ENCODE measurements at places on chromosomes 1 and 21.

DNA sequence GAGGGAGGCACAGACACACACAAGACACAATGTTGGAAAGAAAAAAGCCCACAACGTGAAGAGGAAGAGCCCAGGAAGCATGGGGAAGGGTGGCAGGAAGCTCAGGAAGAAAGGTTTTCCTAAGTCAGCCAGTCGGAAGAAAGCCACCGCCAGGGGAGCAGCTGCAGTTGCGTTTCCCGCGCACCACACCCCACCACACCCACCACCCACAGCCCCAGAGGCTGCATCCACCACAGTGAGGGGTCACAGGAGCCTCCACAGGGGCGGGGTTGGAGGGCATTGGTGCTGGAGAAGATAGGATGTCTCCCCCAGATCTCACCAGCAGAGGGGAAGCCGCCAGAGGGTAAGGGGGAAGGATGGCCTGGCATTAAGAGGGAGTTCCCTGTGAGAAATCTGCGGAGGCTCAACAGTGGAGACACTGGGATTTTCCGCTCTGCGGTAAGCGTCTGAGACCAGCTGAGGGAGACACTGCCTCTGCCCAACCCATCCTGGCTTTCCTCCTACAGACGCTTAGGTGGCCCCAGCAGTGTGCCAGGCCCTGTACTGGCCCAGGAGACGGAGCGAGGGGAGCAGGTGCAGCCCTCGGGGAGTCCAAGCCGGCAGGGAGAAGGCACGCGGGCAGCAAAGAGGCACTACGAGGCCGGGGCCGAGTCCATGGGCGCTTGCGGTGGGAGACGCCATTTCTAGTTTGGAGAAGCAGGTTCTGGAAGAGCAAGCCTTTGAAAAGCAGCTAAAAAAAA, 19.8 kb downstream of the PGLYRP3 start:
- no peak for DNase-seq

GRCh38 chr1:89719502-89720306, 86.8 kb downstream of the LRRC8C start:
- DNase-seq = peak; percentile 92

GRCh38 chr21:45989355-45990048, 7.9 kb downstream of the COL6A1 start:
- DNase-seq = no peak

- no peak for DNase-seq
These were observed 42.3 kb downstream of the MAN1C1 start for GRCh38 chr1:25658791-25659431.

DNA sequence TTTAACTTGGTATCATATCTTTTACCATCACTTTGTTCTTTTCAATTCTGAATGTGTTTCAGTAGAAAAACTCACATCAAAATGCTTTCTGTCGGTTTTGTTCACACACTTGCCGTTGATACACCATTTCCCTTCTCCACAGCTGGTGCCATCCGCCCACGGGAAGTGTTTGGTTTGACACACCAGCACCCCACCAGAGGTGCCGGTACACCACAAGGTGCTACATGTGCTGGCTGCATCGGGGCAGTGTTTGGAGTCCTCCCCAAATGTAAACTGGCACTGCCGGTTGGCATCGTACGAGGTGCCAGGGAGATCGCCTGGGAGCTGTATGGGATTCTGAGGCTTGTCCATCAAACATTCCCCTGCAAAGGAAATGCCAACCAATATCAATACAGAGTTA, 5.0 kb downstream of the ADAMTS1 start:
- peak; percentile 48 for DNase-seq

GRCh38 chr1:228825840-228826484, 90.7 kb downstream of the RHOU start:
- DNase-seq = no peak

GRCh38 chr1:204150702-204151551, 917 bp downstream of the ETNK2 start:
- no peak for DNase-seq

DNA sequence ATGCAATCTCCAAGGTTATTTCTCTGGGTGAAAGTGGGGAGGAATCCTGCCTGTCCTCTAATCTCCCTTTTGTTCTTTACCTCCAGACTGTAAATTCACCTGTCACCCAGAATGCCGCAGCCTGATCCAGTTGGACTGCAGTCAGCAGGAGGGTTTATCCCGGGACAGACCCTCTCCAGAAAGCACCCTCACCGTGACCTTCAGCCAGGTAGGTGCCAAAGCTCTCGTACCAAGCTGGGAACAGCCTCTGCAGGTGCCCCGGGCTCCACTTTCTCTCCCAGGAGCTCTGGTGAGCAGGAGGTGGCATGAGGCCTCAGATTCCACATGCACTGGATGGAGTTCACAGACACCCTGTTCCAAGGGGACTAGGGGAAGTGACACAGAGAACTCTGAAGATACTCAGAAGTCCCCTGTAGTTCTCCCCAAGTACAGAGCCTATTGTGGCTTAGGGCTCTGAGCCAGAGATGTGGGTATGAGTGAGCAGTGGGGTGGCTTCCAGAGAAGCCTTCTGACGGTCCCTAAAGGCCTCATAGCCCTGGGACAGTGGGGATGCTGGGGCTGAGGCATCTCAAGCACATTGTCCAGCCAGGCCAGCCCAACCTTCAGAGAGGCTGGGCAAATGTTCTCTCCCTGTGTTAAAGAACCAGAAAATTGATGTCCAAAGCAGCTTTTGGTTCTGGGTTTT, 30.9 kb downstream of the RASSF5 start:
- no peak for DNase-seq

- DNase-seq = no peak
These were observed 238.3 kb downstream of the HLX start for GRCh38 chr1:221117548-221117951.

- DNase-seq = no peak
These were observed 58.3 kb upstream of the HAO2 start for GRCh38 chr1:119310301-119310700.

- DNase-seq = peak; percentile 34
These were observed 1.1 kb upstream of the RCSD1 start for GRCh38 chr1:167628741-167629515.

GRCh38 chr1:18972991-18973390, 16.5 kb upstream of the IFFO2 start:
- DNase-seq = no peak

- DNase-seq = no peak
These were observed 32.2 kb downstream of the KLHDC7A start for GRCh38 chr1:18512883-18513282.

- no peak for DNase-seq
These were observed 96.3 kb downstream of the ST3GAL3 start for GRCh38 chr1:43803646-43804045.

- peak; percentile 64 for DNase-seq
These were observed 106.4 kb downstream of the TBX19 start for GRCh38 chr1:168386949-168387586.

- no peak for DNase-seq
These were observed 118.8 kb upstream of the PBX1 start for GRCh38 chr1:164440232-164440631.

DNA sequence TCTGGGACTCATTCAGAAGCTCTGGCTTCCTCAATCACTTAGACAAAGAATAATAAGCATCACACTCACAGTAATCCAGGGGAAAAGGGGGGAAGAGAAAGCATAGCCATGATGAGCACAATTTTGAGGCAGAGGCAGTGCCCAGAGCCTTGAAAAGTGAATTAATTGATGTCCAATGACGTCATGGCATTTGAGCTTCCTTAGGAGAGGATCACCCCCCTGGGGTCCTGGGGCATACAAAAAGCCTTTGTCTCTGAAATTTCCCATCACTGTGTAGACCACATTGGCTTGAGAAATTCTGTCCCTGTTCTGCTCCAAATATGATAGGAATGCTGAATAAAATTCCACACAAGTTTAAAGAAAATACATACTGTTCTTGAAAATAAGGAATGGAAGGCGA, 84.3 kb upstream of the COA6 start:
- DNase-seq = no peak

GRCh38 chr1:201140941-201141260, 13.4 kb downstream of the TMEM9 start:
- DNase-seq = no peak

GRCh38 chr1:212622467-212622866, 13.9 kb downstream of the ATF3 start:
- no peak for DNase-seq

GRCh38 chr1:203663294-203663693, 36.7 kb downstream of the ATP2B4 start:
- peak; percentile 45 for DNase-seq

GRCh38 chr1:152053375-152053774, 16.6 kb upstream of the S100A11 start:
- DNase-seq = no peak

DNA sequence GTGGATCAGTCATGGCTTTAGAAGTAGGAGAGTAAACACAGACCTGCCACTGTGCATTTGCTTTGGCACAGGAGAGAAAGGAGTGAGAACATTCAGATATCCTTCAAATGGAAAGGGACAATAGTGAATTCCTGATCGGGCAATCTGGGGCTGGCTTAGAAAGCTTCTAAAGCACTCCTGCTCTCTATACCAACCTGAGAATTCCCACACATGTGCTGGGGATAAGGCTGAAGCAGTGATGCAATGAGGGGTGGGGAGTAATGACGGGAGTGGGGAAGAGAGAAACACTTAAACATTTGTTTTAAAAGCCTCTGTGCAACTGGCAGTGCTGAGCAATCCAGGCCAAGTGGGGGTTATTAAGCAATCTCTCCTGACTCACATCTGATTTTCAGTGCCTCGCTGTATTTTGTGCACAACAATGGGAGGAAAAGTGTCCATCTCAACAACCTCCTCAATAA, 108.8 kb downstream of the KIAA0319L start:
- no peak for DNase-seq

- DNase-seq = no peak
These were observed 7.6 kb upstream of the CLCA2 start for GRCh38 chr1:86416343-86416742.
